ENCODE measurements at places on chromosomes 16 and 17.

DNA sequence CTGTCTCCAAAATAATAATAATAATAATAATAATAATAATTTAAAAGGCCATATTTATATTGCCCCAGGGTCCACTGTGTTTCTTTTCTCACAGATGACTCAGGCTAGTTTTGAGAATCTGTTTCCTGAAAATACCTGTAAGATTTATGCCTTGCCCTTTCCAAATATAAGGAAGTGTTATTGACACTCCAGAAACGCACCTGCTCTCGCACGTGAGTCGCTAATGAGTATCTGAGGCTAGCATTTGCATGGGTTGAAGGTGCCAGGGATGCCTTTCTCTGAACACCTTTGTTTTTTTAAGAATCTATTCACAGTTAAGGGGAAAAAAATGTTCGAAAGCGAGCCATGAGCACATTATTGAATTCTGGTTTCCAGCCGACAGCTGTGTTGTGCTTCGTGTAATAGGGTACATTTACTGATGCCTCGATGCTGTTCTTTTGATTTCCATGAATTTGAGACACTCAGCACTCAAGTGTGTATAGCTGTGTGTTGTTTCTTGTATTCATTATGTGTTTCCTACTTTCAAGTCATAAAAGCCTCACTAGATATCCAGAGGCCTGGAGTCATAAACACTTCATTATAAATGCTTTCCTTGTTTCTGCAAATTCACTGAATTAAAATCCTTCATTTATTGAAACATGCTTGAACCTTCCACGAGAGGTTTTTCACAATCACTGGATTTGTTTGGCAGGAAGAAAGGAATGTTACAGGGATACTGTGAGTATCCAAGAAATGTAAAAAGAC, 45.0 kb upstream of the NOL11 start:
- no peak for DNase-seq

- no peak for DNase-seq
Observed at GRCh38 chr16:11180489-11180888, 75.5 kb downstream of the SOCS1 start.

DNA sequence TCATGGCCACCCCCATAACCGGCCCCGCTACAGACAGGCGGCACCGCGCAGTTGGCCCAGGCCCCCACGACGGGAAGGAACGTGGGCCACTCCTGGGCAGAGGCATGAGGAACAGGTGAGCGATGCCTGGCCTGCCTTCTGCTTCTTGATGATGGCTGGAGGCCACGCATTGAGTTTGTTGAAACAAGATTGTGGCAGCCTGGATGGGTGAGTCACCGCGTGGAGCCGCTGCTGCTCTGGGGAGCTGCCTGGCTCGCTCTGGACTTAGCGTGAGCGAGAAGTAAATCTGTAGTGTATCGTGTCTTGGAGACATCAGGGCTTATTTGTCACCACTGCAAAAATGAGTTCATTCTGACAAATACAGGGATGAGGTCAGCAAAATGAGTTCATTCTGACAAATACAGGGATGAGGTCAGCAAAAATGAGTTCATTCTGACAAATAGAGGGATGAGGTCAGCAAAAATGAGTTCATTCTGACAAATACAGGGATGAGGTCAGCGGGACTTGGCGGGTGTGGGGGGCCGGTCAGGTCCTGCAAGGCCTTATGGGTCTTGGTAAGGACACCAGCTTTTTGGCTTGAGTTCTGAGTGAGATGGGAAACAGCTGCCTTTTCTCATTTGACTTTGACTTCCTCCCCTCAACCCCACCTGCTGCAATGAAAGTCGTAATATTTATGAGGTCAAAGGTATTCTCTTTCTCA, 93.0 kb downstream of the SEC14L1 start:
- DNase-seq: no peak

GRCh38 chr16:73183611-73184092, 135.7 kb upstream of the ZFHX3 start:
- no peak for DNase-seq

GRCh38 chr16:20695024-20695423, 2.5 kb downstream of the ACSM1 start:
- DNase-seq: no peak

- DNase-seq: no peak
Observed at GRCh38 chr17:3982541-3983017, 18.3 kb upstream of the ATP2A3 start.

All from astrocyte of the cerebellum (primary cell).